ENCODE measurements at places on chromosomes 12 and 14.

GRCh38 chr14:31206536-31207286 is 882 bp downstream of the HECTD1 start:
- DNase-seq: peak; percentile 63

DNA sequence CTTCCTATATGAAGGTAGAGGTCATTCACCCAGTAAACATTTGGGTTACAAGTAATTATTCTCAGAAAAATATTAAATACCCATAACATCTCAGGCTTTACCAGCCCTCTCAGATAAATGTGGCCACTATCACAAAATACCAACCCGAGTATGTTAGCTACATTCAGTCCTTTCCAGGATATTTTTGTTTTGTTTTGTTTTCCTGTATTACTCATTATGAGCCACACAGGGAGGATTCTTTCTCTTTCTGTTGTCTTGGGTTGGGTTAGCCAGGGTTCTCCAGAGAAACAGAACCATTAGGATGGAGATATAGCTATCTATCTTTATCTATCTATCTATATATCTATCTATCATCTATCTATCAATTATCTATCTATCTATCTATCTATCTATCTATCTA is 947.6 kb upstream of the MDGA2 start:
- no peak for DNase-seq

GRCh38 chr12:89875809-89876208 is 167.2 kb upstream of the ATP2B1 start:
- DNase-seq: no peak

- no peak for DNase-seq
These were observed 157.5 kb upstream of the HIF1A start for GRCh38 chr14:61537563-61538463.

DNA sequence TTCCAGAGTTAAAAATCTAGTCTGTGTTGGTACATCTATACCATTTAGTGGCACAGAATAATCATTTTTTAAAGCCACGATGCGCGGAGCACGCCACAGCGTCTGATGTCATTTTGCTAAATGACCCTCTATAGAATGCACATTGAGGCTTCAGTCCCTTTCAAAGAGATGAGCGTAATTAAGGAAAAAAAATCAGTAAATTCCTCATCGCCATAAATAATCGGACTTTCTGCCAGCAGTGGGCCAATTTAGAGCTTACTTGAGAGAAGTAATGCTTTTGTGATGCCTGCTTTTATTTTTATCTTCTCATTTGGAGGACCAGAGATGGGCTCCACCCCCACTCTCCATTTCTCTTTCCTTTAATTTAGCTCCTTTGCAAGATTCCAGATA is 4.0 kb downstream of the ASCL1 start:
- no peak for DNase-seq

DNA sequence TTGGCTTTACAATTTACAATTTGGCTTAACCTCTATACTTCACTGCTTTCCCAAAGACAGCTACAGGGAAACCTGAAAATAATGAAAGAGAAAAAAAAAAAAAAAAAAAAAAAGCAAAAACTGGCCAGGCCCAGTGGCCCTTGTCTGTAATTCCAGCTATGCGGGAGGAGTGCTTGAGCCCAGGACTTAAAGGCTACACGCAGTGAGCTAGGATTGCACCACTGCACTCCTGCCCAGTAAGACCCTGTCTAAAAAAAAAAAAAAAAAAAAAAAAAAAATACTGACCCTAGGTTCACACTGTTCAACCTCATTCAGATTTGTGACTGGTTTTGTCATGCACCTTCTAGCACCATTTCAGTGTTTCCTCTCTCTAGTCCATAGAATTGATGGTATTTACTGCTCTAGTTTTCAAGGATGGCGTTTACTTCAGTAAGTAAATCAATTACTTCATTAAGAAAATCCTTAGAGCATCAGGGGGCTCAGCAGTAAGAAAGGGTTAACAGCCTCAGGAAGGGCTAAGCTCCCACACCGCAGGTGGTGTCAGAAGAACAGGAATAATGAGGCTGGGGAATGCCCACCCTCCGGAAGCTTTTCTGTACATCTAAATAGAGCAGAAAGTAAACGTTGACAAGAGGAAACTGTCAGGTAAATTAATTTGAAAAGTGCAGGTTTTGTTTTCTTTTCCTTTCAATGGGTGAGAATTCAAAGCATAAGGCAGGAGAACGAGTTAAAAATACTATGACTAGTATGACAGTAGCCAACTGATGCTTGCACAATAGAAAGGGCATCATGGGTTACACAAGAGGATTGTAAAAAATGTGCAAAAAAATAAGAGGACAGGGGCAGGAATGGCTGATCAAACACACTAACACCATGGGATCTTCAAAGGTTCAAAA is 115.0 kb upstream of the MDM1 start:
- no peak for DNase-seq

- DNase-seq: no peak
These were observed 244.0 kb upstream of the DAAM1 start for GRCh38 chr14:58944343-58944967.

GRCh38 chr12:113116875-113117274 is 18.7 kb downstream of the RASAL1 start:
- DNase-seq: no peak

GRCh38 chr12:111841236-111841749 is 735 bp upstream of the MAPKAPK5 start:
- no peak for DNase-seq

DNA sequence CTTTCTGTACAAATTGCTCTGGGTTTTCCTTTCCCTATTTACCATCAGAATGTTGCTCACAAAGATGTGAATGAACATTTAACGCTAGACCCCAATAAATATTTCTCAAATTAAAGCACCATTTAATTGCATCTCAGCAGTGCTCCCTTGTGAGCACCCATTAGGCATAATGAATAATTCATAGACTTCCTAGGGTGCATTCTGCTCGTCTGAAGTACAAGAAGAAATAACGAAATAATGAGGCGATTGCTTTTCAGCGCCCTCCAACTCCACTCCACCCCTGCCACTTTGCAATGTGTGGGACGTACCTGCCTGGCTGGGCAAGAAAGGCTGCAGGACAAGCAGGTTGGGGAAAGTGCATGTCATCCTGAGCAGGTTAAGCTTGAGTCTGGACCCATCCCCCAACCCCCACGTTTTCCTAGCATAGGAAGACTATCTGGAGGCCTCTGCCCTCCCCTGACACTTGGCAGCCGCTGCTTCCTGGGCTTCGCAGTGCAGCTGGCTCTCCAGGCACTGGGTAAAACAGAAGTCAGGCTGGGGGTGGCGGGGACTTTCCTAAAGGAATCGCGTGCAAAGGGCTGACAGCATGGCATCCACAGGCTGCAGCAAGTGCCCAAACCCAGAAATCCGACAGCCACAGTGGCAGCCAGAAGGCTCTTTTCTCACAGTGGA is 253.7 kb downstream of the DUSP6 start:
- DNase-seq: peak; percentile 47

DNA sequence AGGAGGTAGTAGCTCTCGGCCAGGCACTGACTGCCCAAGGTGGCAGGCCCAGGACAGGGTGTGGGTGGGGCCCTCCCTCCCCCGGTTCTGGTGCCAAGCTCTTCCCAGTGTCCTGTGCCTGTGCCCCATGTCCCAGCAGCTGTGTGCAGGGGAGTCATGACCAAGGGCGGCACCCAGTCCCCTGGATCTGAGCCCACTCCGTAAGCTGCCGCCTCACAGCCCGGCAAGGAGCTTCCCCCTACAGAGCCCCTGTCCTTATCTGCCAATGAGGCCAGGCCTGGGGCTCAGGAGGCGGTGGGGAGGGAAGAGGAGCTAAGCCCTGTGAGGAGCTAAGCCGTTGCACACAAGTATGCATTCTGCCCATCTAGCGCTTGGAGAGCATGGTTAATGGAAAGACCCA is 5.6 kb upstream of the C14orf180 start:
- peak; percentile 66 for DNase-seq

GRCh38 chr12:6315704-6316597 is 5.5 kb downstream of the PLEKHG6 start:
- no peak for DNase-seq

- DNase-seq: no peak
These were observed 6.6 kb downstream of the SBNO1 start for GRCh38 chr12:123358035-123358434.

GRCh38 chr12:106096376-106096775 is 42.4 kb downstream of the NUAK1 start:
- no peak for DNase-seq

- no peak for DNase-seq
These were observed 276.2 kb upstream of the RTL1 start for GRCh38 chr14:101179691-101180211.

- no peak for DNase-seq
These were observed 71.0 kb downstream of the ESRRB start for GRCh38 chr14:76446921-76447320.

DNA sequence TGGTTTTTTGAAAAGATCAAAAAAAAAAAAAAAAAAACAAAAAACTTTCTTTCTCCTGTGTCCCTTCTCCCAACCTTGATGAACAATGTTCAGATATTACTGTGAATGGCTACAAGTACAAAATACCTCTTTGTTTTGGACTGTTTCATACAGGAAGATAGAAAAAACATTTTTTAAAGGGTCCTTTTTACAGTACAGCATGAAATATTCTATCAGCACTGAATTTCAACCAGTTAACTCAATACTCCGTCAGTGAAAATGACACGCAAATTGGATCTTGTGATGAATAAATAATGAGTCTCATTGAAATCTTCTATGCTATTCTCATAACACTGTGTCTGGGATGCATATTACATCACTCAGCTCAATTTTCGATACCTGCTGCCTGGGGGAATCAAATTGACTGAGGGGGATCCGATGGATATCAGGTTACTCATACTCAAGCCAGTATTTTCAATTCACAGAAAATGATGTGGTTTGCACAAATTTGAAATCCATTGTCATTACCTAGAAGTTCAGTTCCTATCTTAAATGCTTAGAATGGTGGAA is 179.6 kb downstream of the TMTC2 start:
- no peak for DNase-seq

- DNase-seq: no peak
These were observed 125.0 kb upstream of the ATP2B1 start for GRCh38 chr12:89833337-89834252.

DNA sequence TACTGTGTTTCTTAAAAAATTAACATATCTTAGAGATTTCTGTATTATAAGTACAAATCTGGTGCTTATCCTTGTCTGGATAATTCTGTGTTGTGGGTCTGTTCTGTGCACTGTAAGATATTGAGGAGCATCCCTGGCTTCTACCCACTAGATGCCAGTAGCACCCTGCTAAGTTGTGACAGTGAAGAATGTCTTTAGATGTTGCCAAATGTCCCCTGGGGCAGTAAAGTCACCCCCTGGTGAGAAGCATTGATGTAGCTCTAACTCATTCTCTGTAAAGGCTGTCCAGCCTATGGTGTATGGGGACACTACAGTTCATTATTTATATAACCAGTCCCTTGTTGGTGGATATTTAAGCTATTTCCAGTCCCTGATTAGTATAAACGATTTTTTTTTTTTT is 31.4 kb downstream of the MAP1LC3B2 start:
- no peak for DNase-seq

GRCh38 chr12:107344035-107344808 is 250.9 kb upstream of the CRY1 start:
- DNase-seq: no peak

DNA sequence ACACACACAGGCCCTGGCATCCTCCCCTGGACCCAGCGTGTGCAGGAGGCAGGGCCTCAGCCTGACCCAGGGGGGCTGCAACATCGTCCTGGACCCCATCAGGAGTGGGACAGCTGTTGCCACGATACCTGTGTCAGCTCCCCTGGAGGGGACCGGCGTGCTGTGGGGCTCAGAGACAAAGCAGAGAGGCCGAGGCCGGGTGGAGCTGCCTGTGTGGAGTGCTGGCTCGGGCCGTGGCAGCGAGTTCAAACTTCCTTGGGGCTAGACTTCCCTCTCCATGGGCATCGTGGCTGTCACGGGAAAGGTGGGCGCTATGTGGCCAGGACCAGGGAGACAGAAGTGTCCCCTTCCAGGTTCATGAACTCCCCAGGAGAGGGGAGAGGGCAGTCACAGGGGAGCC is 155.0 kb upstream of the SFSWAP start:
- no peak for DNase-seq

GRCh38 chr12:41476499-41477439 is 288.6 kb downstream of the PDZRN4 start:
- DNase-seq: no peak

DNA sequence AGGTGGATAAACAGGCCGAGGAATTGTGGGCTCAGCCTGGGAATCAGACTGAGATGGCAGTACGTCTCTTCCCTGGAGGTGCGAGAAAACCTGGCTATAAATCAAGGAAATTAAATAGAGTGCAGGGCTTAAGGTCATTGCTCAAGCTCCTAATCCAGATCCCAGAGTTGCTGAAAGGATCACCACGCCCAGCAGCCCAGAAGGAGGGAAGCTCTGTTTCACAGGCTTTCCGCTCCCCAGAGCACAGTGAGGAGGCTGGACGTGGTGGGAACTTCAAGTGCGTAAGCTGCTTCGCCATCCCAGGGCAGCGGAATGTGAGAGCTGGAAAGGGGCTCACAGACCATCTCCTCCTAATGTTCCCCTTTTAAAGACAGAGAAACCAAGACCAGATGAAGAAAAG is 651.6 kb upstream of the TBX3 start:
- DNase-seq: peak; percentile 56

GRCh38 chr14:52268279-52269061 is 972 bp downstream of the PTGDR start:
- peak; percentile 36 for DNase-seq

- DNase-seq: peak; percentile 47
These were observed 922 bp downstream of the TBX5 start for GRCh38 chr12:114404926-114405518.

DNA sequence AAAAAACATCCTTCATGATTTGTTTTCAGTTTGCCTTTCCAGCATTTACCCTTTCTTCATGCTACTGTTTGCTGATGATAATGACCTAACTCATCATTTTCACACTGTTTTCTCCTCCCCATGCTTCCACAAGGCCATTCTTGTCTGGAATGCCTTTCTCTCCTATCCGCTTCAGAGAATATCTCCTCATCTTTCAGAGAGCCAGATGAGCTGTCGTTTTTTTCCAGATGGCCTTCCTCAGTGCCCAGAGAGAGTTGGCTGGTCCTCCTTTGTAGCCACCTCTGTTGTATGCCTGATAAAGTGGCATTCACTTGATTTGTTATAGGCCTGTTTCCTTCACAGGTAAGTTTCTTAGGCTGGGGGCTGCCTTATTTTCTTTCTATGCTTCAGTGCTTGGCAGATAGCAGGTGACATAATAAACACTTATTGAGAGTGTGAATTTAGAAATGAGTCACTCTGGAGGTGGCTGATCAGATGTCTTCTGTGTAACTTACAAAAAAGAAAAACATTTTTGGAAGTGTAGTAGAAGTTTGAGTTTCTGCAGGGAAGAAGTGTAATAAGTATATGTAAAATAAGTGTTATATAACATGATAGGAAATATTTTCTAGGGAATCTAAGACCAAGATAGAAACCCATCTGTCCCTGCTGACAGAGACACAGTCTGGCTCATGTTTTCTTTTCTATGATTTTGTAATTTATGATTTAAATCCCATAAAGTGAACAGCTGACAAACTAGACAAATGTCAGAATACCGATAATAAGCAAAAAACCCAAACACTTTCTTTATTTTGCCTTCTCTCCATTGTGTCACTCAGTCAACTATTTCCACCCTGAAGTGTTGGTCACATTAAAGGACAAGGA is 174.5 kb downstream of the DACT1 start:
- no peak for DNase-seq
